ENCODE measurements at places on chromosomes 1 and 21.

GRCh38 chr1:44316231-44316759, 38.8 kb downstream of the ERI3 start:
- DNase-seq = peak; percentile 18

DNA sequence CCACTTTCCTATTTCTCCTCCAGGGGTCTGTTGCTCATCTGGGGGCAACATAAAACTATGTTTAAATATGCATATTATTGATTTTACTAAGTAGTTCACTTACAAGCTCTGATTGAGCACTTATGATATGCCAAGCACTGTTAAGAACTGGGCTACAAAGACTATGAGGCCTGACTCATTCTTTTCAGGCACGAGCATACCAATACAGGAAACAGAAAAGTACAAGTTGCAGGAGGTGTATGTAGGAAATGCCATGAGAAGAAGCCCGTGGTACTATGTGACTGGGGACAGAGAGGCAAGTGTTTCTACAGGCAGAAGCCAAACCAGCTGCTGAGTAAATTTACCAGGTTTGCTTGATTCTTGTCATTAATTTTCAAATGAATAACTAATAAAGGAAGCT, 120.4 kb upstream of the PTGFR start:
- no peak for DNase-seq

DNA sequence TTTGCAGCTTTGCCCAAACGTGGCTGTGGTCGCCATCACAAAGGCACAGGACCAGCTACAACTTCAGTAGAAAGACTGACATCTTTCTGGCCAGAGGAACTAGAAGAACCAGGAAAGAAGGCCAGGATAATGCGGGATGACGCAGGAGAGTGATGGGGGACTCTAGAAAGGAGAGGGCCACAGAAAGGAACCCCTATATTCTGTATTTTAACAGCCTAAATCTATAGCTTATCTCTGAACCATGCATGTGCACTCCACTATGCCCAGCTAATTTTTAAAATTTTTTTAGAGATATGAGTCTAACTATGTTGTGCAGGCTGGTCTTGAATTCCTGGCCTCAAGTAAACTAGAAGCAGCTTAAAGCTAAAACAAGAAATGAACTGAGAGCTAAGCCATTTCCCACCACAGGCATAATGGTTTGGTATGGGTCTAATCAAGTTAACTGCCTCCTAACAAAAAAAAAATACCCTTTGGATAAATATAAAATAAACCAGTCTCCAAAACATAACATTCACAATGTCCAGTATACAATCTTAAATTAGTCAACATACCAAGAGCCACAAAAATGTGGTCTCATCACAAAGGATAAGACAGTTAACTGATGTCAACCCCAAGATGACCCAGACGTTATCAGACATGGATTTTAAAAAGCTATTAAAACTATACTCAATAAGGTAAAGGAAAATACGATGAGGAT, 18.0 kb downstream of the LTN1 start:
- DNase-seq = no peak

GRCh38 chr1:79042117-79042516, 35.6 kb upstream of the ADGRL4 start:
- no peak for DNase-seq
